ENCODE measurements at places on chromosomes 4 and X. TPM values are rescaled to one million over a fixed set of nuclear protein-coding genes. Genes with fewer than 3 reads are reported as not detected.

The VAMP7 gene
- total RNA-seq: 159 TPM

GRCh38 chrX:38166478-38167083, 54.1 kb downstream of the SRPX start:
- peak; percentile 31 for DNase-seq

- DNase-seq: no peak
Observed at GRCh38 chr4:186840771-186841301, 117.2 kb upstream of the FAT1 start.

- peak; percentile 42 for DNase-seq
Observed at GRCh38 chr4:153785910-153786721, 2.8 kb downstream of the SFRP2 start.

DNA sequence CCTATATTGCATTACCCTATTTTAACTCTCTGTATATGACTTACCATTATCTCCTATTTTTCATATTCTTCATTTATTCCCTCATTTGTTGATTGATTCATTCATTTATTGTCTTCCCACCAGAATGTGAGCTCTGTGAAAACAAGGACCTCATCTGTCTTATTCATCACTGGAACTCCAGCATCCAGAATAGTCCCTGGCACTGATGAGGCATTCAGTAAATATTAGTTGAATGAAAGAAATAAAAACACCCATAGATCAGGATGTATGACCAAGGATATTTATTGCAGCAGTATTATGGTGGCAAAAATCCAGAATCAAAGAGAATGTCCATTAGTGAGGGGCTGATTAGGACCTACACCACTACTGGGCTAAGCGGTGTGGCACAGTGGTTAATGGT, 164.9 kb downstream of the SPRY1 start:
- DNase-seq: no peak

The GALNTL6 gene
- not detected for total RNA-seq

The DDX53 gene
- total RNA-seq: not detected

GRCh38 chr4:145490361-145490760, 8.7 kb downstream of the SMAD1 start:
- DNase-seq: no peak

The PSAPL1 gene
- total RNA-seq: not detected

DNA sequence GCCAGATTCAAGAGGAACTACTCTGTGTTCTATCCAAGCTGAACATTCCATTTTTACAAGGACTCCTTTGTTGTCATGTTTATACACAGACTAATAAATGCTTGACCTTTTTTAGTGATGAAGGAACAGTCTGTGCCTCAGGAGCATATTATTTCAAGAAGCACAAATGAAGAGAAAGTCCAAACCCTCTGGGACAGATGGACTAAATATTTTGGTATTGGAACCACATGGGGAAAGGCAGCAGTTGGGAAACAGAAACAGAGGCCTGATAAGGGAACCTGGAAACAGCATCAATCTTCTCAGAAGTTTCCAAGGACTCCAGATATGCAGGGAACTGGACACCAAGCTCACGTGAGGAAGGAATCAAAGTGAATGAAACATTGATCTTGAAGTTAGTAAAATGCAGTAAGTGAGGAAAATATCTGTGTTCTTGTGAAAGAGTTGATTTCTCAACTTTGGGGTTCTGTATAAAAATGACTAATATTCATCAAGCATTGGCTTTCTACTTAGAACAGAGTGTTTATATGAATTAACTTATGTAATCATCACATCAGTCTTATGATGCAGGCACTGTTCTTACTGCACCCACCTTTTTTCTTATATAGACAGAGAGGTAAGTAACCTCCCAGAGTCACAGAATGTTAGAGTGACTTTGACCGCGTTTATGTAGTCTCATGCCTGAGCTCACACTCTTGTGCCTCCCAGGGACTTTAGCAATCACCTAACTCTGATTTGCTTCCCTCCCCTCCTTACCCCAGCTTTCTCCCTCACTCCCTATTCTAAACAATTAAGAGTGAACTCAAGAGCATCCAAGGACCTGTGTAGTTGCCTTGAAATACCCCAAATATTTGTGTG, 148.9 kb upstream of the JADE1 start:
- no peak for DNase-seq

DNA sequence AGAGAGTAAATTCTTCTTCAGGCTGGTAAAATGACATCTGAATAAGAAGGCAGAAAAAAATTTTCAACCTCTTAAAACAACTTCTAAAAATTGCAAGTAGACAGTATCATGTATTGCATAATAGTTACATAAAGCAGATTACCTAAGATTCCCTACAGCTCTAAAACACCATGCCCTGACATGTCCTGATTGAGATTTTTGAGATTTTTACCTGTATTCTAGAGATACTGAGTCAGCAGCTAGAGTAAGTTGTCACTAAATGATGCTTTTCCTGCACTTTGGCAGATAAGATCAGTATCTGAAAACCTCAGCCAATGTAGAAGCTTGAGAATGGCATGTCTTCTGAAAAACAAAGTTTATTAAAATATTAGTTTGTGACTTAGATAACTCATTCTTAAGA, 713.6 kb downstream of the CCSER1 start:
- no peak for DNase-seq

DNA sequence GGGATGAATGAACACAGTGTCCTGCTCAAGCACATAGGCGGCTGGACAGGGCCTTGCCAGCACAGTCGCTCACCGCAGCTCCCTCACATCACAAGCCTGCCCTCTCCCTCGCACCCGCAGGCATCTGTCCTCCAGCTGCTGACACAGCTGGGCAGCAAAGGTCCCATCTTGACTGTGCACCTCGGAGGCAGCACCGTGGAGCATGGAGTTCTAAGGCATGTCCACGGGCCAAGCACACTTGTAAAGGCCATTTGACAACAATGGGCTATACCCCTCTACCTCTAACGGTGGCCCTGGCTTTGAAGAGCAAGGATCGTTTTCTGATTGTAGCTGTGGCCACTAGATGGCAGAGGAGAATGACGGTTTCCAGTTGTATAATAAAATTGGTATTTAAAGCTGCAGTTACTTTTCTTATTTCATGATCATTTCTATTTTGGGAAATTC, 53.8 kb downstream of the APLN start:
- DNase-seq: no peak

- no peak for DNase-seq
Observed at GRCh38 chr4:7518871-7519637, 84.3 kb upstream of the PSAPL1 start.

The DNAAF6 gene
- total RNA-seq: not detected

DNA sequence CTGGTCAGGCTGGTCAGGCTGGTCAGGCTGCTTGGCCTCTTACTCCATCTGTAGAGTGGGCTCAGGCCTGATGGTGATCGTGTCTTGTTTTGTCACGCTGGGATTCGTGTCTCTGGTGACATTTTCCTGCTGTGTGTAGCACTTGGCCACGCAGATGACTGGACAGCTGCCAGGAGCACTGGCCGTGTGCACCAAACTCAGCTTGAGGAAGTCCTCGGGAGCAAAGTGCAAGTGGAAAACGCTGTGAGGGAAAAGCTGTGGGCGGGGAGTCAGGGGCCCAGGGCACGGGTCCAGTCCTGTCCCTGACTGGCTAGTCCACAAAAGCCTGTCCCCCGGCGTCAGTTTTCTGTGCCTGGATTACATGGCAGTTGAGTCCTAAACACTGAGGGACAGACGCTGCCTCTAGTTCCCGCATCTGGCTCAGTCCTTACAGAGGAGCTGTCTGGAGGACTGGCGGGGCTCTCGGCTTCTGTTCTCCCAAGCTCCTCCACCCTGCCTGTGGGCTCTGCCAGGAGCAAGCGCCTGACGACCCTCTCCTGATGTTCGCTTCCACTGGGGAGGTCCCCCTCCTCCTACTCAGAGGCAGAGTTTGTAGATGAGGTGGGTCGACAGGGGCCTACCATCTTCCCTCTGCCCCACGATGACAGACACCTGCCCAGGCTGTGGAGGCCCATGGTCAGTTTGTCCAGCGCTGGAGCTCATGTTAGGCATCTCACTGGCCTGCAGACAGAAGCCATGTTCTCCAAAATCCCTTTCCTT, 35.9 kb upstream of the GRPEL1 start:
- DNase-seq: no peak

The PAGE4 gene
- not detected for total RNA-seq

DNA sequence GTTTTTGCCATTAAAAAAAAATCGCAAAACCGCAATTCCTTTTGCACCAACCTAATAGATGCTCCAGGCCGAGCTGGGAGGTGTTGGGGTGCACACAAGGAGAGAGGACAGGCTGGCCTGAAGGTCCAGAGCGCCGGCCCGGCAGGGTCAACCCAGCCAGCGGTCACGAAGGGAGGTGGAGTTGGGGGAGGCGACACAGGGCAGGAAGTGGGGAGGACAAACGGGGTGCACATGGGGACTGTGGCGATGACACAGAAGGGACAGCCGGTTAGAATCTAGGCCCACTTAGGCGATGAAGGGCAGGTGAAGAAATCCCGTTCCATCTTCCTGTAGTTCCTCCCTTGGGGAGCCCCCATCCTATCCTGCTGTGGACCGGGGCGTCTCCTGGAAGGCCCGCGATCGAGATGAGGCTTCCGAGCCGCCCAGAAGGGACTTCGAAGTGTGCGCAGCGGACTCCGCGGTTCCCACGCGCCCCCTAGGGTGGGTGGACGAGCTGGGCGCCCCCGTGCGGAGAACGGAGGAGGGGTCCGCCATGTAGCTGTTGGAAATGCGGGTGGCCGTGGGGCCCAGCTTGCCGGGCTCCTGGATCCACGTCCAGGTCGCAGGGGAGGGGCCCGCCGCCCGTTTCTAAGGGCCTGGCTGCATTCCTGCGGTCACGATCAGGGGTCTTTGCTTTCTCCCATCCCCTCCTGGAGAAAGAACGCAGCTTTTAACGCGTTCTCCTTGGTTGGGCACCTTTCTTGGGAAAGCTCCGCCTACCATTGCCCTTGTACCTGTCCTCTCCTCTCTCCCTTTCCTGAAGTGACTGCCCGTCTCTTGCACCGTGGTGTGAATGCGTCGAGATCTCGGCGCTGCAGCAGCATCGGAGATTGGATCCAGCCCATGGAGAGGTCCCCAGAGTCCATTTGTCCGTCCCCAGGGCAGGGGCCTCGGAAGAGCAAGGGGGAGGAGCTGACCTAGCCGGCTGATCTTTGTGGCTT, 17.0 kb upstream of the HPF1 start:
- DNase-seq: no peak

GRCh38 chr4:40482985-40483647, 146.5 kb downstream of the RBM47 start:
- DNase-seq: no peak

DNA sequence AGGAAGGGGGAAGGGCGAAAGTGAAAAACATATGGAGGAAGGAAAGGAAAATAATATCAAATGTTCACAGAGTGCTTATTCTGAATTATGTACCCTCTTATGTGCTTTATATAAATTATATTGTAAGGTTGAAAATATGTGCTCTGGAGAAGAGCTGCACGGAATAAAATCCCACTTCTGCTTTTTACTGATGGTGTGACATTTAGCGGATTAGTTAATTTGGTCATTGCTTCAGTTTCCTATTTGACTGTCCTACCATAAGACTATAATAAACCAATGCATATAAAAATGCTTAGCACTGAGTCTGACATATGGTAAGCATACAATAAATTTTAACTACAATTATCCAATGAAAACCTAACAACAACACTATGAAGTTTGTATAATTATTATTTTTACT, 86.2 kb downstream of the NPFFR2 start:
- DNase-seq: no peak
